ENCODE measurements at places on chromosomes 12 and 14. TPM values are rescaled to one million over a fixed set of nuclear protein-coding genes. Genes with fewer than 3 reads are reported as not detected.

GRCh38 chr12:132545164-132545953, 55.4 kb downstream of the FBRSL1 start:
- DNase-seq, result no peak

DNA sequence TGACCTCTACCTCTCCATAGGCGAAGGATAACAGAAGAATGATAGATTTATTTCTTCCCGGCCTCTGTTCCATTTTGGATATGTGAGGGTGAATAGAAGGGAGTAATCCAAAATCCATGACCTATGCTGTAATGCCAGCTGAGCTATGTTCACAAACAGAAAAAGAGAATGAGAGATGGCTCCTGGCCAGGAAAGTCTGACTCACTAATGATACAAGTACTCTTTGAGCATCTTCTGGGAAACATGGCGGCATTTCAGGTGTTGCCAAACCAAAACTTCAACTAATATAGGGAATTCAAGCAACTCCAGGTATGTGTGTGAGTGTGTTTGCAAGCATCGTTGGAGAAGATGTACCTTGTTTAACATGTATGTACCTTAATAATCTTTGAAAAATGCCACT, 55.1 kb downstream of the MED13L start:
- peak; percentile 13 for DNase-seq

GRCh38 chr14:105448706-105449111, 25.9 kb upstream of the CRIP2 start:
- peak; percentile 54 for DNase-seq

DNA sequence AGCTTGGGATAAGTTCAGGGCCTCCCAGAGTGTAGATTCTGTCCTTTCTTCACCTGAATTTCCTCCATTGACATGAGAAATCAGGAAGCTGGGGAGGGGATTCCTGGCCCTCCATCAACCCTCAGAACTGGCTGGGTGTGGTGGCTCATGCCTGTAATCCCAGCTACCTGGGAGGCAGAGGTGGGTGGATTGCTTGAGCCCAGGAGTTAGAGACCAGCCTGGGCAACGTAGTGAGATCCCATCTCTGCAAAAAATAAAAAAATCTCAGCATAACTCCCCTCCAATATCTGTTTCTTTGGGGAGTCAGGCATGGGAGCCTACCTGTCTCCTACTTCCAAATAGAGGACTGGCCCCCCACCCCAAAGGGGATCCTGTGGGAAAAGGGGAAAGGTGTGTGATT, 59.8 kb upstream of the TBX3 start:
- DNase-seq, result no peak

GRCh38 chr14:69818758-69819191, 21.7 kb upstream of the SLC10A1 start:
- peak; percentile 85 for DNase-seq

BCL11B gene
- not detected for total RNA-seq

RIMBP2 gene
- total RNA-seq, result 0.02 TPM
